ENCODE measurements at places on chromosomes 7 and 10.

DNA sequence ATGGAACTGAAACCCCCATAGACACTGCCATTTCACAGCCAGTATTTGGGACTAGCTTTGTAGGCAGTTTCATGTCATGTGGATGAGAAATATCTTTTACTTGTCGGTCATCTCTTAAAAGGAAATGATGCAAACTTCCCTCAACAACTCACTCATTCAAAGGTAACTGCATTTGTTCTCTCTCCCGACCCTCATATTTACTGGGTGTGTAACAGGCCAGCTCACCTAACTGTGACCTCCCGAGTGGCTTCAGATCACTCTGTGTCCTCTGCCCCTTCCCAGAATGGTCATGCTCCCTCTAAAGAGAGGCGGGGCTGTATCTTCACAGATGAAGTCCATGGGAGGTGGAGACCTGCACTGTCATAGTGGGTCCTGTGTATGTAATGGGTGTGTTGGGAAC, 14.7 kb downstream of the LRRC18 start:
- no peak for DNase-seq

- DNase-seq: no peak
These were observed 4.8 kb downstream of the ANXA7 start for GRCh38 chr10:73408978-73409521.

- DNase-seq: no peak
These were observed 15.5 kb downstream of the MAPK8 start for GRCh38 chr10:48322017-48322416.

DNA sequence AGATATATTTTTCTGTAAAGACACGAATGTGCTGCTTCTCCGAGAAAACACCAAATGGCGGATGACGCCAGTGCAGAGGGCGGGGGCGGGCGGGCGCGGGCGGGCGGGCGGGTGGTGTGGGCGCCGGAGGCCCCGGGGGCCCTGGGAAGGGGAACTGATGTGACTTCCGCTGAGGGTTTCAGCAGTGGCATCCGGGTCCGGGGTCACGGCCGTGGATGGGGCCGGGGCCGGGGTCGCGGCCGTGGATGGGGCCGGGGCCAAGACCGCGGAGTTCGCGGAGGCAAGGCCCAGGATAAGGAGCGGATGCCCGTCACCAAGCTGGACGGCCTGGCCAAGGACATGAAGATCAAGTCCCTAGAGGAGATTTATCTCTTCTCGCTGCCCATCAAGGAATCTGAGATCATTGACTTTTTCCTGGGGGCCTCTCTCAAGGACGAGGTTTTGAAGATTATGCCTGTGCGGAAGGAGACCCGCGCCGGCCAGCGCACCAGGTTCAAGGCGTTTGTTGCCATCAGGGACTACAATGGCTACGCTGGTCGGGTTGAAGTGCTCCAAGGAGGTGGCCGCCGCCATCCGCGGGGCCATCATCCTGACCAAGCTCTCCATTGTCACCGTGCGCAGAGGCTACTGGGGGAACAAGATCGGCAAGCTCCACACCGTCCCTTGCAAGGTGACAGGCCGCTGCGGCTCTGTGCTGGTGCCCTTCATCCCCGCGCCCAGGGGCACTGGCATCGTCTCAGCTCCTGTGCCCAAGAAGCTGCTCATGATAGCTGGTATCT, 20.3 kb upstream of the IGF2BP3 start:
- DNase-seq: peak; percentile 44

- peak; percentile 32 for DNase-seq
These were observed 127.8 kb upstream of the ZNF746 start for GRCh38 chr7:149625340-149625946.
